ENCODE measurements at places on chromosomes 1 and 21.

GRCh38 chr1:204254031-204254661 lies 40.4 kb upstream of the GOLT1A start:
- peak; percentile 88 for DNase-seq

- DNase-seq, result peak; percentile 63
Observed at GRCh38 chr1:204791453-204792353, 79.0 kb upstream of the NFASC start.

GRCh38 chr1:205585835-205586785 lies 45.7 kb downstream of the ELK4 start:
- no peak for DNase-seq

- DNase-seq, result no peak
Observed at GRCh38 chr1:187157552-187157951, 328.8 kb downstream of the PLA2G4A start.

- no peak for DNase-seq
Observed at GRCh38 chr1:240114222-240114621, 22.5 kb downstream of the FMN2 start.

DNA sequence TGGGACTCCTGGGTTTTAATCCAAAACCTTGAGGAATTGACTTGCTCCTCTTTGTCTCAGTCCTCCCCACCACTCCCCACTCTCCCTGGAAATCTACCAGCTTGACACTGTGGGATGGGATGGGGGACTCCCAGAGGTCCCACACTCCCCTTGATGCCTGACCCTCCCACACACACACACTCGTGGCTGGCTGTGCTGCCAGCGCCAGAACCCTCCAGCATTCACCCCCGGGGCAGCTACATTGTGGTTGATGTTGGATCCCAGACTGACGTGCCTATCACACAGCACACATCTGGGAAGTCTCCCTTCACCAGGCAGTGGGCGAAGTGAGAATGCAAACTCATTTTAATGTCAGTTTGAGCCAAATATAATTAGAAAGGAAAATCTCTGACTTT lies 10.0 kb downstream of the KIRREL1 start:
- DNase-seq, result no peak

GRCh38 chr1:108034396-108034795 lies 69.4 kb upstream of the VAV3 start:
- DNase-seq, result no peak

GRCh38 chr1:63758791-63759190 lies 15.0 kb upstream of the ROR1 start:
- no peak for DNase-seq

DNA sequence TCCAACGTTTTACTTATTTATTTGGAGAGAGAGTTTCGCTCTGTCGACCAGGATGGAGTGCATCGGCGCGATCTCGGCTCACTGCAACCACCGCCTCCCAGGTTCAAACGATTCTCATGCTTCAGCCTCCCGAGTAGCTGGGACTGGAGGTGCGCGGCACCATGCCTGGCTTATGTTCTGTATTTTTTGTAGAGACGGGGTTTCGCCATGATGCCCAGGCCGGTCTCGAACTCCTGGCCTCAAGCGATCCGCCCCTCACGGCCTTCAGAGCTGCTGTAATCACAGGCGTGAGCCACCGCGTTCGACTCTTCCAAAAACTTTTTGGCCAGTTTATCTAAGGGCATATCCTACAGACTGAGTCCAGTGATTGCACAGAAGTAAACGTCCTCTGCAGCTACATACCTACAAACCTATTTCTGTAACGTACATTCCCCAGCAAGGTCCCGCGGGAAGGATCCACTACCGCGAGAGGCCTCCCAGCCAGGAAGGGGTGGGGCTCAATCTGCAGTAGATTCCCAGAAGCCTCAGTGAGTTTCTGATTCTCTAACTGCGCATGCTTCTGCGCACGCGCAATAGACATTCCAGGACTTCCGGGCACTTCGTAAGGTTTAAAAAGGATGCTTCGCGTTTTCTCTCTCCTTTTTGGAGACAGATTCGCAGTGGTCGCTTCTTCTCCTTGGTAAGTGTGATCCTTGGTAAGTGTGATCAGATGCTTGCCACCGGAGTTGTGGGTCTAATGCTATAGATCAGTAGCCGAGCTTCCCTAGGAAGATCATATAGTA lies at the start of gene RCC1:
Gene RCC1, plus strand, starts transcription at position 638 of the 782 bp plus-strand sequence. CDS start 23,824 bp downstream, outside the sequence.
- DNase-seq, result peak; percentile 98

- DNase-seq, result no peak
Observed at GRCh38 chr1:212951947-212952640, 1.8 kb downstream of the VASH2 start.

DNA sequence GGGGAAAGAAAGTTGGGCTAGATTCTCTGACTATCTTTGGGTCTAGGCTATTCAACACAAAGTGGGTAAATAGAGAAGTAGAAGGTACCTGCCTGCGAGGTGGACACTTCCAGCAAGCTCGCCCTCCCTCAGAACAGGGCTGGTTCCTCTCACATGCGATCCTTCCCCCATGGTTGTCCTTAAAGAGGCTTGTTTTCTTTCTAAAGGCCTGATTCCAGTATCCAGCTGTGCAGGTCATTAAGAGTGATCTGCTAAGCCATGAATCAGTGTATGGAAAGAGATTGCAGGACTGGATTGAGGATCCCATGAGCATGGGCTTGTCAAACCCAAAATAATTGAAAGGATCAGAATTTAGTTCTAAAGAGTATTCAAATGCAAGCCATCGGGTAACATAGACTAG lies 189.0 kb downstream of the URB2 start:
- no peak for DNase-seq

GRCh38 chr1:47683401-47683800 lies 245.6 kb downstream of the FOXD2 start:
- peak; percentile 28 for DNase-seq

- no peak for DNase-seq
Observed at GRCh38 chr1:7293702-7294629, 477.1 kb upstream of the VAMP3 start.

DNA sequence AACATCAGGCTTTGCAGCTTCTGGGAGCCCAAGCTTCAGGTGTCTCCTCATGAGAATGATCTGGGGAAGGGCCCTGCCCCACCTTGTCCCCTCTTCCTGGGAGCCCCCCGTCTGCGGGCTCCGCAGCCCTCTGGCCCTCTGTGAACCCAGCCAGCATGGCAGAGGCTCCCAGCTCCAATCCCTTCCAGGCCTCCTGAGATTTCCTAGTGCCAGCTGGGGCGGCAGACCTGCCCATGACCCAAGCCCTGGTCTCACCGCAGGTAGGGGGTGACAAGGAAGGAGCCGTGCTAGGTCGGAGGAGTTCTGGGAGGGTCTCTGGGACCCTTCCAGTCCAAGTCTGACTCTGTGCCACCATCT lies 7.7 kb downstream of the PLEKHG5 start:
- no peak for DNase-seq

- peak; percentile 18 for DNase-seq
Observed at GRCh38 chr1:29686012-29686930, 449.9 kb downstream of the PTPRU start.

- no peak for DNase-seq
Observed at GRCh38 chr1:1238702-1239178, 6.7 kb downstream of the B3GALT6 start.

DNA sequence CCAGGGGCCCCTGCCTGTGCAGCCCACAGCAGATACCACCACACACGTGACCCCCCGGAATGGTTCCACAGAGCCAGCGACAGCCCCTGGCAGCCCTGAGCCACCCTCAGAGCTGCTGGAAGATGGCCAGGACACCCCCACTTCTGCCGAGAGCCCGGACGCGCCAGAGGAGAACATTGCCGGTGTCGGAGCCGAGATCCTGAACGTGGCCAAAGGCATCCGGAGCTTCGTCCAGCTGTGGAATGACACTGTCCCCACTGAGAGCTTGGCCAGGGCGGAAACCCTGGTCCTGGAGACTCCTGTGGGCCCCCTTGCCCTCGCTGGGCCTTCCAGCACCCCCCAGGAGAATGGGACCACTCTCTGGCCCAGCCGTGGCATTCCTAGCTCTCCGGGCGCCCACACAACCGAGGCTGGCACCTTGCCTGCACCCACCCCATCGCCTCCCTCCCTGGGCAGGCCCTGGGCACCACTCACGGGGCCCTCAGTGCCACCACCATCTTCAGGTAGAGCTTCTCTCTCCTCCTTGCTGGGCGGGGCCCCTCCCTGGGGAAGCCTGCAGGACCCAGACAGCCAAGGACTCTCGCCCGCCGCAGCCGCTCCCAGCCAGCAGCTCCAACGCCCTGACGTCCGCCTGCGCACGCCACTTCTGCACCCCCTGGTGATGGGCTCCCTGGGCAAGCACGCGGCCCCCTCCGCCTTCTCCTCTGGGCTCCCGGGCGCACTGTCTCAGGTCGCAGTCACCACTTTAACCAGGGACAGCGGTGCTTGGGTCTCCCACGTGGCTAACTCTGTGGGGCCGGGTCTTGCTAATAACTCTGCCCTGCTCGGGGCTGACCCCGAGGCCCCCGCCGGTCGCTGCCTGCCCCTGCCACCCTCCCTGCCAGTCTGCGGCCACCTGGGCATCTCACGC lies 51.0 kb downstream of the COL18A1 start:
- DNase-seq, result no peak

- no peak for DNase-seq
Observed at GRCh38 chr1:223515926-223516325, 122.7 kb downstream of the CCDC185 start.

DNA sequence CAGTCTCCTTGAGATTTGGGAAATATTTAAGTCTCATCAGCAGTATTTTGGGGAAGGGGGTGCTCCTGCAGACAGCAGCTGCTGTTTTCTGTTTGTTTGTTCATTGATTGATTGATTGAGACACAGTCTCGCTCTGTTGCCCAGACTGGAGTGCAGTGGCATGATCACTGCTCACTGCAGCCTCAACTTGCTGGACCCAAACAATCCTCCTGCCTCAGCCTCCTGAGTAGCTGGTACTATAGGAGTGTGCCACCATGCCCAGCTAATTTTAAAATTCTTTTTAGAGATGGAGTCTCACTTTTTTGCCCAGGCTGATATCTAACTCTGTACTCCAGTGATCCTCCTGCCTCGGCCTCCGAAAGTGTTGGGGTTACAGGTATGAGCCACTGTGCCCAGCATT lies 18.2 kb downstream of the UCK2 start:
- DNase-seq, result no peak

DNA sequence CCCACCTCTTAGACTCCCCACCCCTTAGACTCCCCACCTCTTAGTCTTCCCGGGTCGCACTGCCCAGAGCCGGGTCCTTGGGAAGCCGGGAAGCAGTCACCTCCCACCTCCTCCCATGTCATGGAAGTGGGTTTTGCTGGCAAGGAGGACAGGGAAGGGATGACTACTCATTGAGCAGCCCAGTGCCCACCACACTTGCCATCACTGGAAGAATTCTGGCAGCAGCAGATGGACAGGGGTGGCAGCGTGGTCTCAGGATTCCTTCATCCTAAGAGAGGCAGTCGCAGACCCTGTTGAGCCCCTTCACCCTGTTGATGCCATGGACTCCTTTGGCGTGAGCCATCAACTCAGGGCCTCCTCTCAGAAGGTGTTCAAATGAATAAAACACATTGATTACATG lies 140.8 kb downstream of the PGBD5 start:
- DNase-seq, result no peak

- no peak for DNase-seq
Observed at GRCh38 chr1:181936768-181937581, 124.5 kb downstream of the ZNF648 start.

DNA sequence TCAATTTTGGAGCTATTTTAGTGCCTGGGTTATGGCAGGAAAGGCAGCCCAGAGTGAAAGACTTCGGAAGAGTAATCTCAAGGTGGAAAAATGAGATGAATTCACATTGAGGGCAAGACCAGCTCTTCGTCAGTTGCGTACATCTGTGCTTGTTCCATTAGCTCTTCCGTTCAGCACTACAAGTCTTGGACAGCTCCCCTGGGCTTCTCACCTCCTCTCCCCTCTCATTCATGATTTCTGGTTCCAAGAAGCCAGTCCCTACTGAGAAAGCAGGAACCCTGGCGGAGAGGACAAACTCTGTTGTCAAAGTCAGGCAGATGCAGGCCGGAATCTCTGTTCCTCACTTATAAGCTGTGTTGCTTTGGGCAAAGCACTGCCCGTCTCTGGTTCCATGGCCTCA lies 76.5 kb downstream of the ACTL8 start:
- no peak for DNase-seq

DNA sequence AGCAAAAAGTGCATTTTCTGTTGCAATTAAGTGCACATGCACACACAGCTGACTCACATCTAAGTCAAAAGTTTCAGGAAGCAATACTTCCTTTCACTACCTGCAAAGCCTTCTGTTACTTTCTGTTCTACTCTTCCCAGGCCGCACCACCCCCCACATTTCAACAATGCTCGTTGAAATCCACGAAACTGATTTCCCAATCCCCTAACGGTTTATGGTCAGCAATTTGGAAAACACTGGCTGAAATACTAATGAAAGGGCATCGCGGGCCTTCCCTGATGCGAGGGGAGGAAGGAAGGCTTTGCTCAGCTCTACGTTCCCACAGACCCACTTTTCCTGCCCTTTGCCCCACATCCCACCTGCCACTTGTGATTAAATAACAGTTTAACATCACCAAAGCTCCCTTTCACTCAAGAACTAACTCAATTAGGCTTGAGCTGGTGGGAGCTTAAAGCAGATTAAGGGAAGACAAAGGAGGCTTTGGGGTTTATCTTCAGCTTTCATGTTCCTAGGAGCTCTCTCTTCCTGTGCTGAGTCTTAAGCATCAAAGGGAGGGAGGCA lies 243.2 kb upstream of the RAB4A start:
- DNase-seq, result no peak

GRCh38 chr1:156727926-156728598 lies at the start of gene METTL25B:
Gene METTL25B (plus strand): TSS chr1:156728469. CDS start chr1:156729105, 636 bp downstream.
- peak; percentile 85 for DNase-seq

DNA sequence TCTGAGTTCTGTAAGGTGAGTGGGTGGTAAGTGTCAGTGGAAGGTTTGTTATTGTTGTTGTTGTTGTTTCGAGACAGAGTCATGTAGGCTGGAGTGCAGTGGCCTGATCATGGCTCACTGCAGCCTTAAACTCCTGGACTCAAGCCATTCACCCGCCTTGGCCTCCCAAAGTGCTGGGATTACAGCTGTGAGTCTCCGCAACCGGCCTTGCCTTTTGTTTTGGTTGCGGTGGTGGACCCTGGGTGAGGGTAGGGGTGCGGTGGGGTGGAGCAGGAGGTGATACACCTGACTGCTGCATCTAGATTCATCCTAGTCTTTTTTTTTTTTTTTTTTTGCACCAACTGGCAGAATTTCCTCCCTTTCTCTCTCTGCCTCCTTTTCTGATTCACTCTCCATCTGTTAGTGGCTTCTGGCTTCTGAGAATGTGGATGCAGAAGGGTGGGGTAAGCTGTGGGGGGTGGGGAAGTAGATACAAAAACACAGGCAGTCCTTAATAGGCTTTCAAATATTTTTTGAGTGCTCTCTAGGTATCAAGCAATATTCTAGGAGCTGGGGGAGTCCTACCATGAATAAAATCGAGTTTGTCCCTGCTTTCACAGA lies 4.6 kb upstream of the GMEB1 start:
- no peak for DNase-seq

GRCh38 chr1:180168786-180169639 lies 14.3 kb downstream of the QSOX1 start:
- DNase-seq, result no peak

DNA sequence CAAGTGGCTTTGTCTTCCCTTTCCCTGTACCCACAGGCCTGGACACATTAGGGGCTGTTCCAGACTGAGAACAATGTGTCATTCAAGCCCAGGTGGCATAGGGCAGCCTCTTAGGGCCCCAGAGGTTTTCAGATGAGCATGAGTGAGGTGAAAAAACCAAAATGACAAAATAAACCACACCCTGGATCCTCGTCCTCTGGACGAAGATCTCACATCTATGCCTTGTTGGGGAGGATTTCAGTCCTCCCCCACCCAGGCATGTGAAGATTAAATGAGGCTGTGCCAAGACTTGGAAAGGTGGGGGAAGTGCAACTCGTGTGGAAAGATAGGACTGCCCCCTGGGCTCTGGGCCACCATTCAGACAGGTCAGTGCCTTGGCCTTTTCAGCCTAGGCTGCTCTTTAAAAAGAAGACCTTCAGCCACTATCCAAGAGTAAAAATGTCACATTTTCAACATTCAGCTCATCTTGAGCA lies 32.8 kb upstream of the IL19 start:
- DNase-seq, result no peak

All from right atrium auricular region (tissue), 2 donors.